Mucosa of descending colon (tissue), 3 donors: ENCODE measurements at places on chromosomes 6 and 20.

DNA sequence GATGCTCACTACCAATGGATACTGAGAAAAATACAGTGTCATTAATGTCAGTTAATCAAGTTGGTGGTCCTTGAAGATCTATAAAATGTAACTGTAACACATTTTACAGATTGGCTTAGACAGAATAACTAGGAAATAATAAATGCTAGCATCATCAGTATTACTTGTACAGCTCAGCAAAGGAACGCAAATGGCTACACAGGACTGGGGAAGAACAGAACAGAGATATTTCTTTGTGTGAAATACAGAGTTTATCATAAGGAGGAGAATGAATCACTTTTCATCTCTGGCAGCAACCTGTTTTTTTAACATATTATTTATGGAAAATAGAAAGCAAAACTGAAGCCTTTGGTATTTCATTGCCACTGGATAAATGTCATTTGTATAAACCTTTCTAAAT, 8.2 kb upstream of the QKI start:
- no peak for DNase-seq

DNA sequence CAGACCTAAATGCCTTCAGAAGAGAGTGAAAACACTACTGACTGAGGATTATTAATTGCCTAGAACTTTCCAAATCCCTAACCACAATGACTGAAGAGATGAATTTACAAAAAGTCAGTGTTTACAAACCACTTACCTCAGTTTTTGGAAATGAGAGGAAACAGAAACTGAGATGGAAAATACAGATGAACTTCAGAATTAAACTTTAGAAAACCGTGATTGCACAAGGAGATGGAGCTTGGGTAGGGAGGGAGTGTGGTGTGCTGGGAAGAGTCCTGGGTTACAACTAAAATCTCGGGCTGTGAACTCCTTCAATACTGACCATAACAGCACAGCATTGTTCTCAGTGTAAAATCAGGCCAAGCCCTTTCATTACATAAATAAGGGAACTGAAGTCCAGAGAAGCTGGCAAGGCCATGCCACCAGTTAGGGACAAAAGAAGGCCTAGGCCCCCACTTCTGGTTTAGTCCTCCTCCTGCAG, 4.0 kb downstream of the ELMO2 start:
- no peak for DNase-seq

DNA sequence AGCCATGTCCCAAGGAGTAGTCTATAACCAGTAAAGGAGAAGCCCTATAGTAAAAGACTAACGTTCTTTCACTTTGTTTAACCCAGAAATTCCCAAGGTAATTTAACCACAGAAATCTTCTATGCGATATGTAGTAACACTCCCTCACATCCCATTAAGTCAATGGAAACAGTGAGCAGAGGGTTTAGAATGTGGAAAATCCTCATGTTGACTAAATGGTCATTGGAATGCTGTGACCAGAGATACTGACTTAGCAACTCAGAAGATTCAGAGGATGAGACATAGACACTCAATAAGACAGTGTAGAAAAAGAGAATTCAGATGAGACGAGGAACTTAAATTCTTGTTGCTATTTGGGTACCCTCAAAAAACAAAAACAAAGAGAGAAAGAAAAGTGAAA, 562.2 kb upstream of the NOX3 start:
- DNase-seq, result no peak

- DNase-seq, result no peak
These were observed 15.5 kb downstream of the RTF2 start for GRCh38 chr20:56483970-56484369.

DNA sequence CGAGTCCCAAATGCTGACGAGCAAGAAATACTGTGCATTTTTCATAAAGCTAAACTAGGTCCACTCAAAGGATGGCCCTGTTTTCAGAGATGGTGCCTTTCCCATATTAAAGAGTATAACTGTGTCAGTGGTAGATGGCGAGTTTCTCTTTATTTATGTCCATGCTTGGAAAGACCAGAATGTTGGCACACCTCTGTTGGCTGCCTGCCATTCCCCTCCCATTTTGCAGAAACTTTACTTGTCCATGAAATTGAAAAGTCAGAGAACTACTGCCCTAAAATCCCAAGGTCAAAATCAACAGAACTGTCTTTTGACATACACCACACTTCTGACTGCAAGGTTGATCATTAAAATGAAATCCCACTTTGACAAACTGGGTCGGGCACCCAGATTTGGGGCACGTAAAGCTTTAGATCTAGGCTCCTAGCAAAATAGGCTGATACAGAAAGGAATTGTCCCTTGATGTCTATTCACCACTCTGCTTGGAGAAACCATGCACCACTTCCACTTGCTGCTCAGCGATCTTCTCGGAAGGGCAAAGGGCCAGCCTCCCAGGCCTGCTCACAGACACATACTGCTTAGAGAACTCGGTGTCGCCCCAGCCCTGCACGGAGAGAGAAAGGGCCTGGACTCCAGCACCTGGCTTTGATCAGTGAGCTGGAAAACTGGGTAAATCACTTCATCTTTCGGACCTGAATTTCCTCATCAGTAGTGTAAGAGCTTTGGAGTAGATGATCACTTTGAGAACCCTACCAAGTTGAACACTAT, 130.0 kb downstream of the AGPAT4 start:
- DNase-seq, result no peak

- DNase-seq, result no peak
These were observed 141.9 kb upstream of the SASH1 start for GRCh38 chr6:148200781-148201180.

DNA sequence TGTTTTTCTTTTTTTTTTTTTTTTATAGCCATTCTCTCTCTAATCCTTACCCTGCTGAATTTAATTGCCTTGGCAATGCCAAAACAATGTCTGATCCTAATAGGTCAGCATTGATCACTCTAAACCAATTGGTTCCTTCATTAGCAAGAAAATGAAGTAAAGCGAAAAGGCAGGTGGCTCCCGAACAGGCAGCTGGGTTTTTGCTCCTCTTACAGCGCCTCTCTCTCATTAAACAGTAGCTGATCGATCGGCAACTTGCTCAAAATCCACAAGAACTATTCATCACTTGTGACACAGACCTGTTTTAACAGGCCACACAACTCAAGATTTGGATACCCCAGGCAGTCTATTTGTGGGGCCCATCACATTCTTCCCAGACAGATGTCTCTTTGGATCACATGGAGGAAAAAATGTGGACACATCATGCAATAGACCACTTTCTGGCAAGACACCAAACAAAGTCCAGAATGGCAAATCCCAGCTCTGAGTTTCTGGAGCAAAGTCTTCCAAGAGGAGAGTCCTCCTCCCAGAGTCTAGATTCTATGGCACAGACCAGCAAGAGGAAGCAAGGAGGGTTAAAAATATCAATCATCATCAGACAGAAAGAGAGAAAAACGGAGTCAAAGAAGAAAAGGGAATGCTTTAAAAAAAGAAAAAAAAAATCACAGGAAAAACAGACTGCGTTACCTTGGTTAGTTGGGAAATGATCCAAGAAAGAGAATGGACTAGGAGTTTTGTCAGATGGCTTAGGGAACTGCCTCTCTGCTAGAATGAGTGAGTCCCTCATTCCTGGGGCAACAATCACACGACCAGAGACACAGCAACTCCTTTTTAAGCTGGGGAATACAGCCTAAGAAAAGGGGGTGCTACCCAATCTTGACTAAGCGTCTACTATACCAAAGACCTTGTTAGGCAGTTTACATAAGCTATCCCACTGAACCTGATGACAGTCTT, 247.8 kb downstream of the BTBD9 start:
- DNase-seq, result no peak

- DNase-seq, result no peak
These were observed 16.1 kb upstream of the CCN6 start for GRCh38 chr6:112037783-112038216.

DNA sequence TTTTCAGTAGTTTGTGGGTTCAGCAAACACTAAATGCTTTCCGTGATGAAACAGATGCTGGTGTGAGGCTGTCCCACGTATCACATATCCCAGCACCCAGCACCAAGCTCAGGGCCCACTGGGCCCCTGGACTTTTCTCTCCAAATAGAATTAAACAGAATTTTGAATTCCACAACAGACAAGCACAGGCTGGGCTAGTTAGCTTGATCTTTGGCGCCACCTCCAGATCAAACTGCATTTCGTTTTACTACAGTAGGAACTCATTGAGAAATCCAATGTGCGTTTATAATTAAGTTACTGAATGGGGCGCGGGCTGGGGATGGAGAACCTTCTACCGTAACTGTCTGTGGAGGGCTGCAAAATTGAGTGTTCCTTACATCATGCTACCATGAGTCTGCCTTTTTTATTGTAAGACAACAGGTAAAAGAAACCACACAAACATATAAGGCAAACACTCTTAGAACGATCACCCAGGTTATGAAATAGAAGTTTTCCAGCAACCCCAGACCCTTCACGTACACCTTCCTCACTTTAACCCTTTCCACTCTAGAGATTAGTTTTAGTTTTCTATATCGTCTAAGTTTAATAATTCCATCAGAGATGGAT, 107.8 kb downstream of the ZFP64 start:
- DNase-seq, result peak; percentile 32

DNA sequence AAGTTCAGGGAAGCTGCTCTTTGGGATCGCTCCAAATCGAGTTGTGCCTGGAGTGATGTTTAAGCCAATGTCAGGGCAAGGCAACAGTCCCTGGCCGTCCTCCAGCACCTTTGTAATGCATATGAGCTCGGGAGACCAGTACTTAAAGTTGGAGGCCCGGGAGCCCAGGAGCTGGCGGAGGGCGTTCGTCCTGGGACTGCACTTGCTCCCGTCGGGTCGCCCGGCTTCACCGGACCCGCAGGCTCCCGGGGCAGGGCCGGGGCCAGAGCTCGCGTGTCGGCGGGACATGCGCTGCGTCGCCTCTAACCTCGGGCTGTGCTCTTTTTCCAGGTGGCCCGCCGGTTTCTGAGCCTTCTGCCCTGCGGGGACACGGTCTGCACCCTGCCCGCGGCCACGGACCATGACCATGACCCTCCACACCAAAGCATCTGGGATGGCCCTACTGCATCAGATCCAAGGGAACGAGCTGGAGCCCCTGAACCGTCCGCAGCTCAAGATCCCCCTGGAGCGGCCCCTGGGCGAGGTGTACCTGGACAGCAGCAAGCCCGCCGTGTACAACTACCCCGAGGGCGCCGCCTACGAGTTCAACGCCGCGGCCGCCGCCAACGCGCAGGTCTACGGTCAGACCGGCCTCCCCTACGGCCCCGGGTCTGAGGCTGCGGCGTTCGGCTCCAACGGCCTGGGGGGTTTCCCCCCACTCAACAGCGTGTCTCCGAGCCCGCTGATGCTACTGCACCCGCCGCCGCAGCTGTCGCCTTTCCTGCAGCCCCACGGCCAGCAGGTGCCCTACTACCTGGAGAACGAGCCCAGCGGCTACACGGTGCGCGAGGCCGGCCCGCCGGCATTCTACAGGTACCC, at the start of gene ESR1:
TSS of gene ESR1 (plus strand) at position 170 of the 858 bp plus-strand sequence. CDS start at position 401, 231 bp downstream.
- DNase-seq, result peak; percentile 2

DNA sequence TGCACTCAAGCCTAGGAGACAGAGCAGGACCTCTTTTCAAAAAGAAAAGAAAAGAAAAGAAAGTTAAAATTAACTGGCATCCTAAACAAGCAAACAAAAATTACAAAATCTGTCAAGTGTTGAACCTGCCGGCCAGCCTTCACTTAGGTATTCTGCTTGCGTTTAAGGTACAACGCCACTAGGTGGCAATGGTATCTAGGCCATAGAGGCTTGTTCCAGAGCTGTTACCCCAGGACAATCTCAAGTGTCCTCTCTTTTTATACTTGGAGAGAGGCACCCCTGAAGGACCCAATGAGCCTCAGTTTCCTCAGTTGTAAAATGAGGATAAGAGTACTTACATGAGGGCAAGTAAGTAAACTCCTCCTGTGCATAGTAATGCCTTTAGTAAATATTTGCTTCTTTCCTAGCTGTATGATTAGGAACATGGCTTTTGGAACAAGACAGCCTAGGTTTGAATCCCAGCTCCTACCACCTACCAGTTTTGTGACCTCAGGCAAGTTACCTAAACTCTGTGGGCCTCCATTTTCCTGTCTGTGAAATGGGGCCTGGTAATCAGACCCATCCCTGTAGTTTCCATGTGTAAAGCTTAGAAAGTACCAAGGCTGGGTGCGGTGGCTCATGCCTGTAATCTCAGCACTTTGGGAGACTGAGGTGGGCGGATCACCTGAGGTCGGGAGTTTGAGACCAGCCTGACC, 5.8 kb upstream of the PACSIN1 start:
- no peak for DNase-seq

- no peak for DNase-seq
These were observed 90.9 kb upstream of the INSM1 start for GRCh38 chr20:20276811-20277530.

- no peak for DNase-seq
These were observed 38.5 kb downstream of the TRAM2 start for GRCh38 chr6:52538252-52538900.

DNA sequence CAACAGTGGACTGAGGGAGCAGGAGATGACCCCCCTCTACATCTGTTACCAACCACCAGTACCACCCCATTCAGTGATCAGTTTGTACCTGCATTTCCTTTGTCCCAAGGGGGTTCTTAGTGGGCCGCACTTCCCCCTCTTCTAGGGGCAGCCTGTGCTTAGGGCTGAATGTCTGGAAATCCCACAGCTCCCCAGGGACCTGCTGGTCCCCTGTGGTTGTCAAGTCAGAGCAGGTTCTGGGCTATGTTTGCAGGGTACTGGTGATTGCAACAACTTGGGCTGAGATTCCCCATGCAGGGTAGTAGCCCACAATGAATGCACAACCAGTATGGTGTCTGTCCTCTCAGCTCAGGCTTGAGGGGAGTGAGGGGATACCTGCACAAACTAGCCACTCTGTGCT, 39.7 kb upstream of the COL10A1 start:
- DNase-seq, result no peak

GRCh38 chr20:9506280-9506821, 8.0 kb upstream of the LAMP5 start:
- DNase-seq, result no peak

GRCh38 chr6:423799-424345, 32.3 kb downstream of the IRF4 start:
- no peak for DNase-seq

- DNase-seq, result no peak
These were observed 57.6 kb upstream of the ZNFX1 start for GRCh38 chr20:49335476-49335875.

DNA sequence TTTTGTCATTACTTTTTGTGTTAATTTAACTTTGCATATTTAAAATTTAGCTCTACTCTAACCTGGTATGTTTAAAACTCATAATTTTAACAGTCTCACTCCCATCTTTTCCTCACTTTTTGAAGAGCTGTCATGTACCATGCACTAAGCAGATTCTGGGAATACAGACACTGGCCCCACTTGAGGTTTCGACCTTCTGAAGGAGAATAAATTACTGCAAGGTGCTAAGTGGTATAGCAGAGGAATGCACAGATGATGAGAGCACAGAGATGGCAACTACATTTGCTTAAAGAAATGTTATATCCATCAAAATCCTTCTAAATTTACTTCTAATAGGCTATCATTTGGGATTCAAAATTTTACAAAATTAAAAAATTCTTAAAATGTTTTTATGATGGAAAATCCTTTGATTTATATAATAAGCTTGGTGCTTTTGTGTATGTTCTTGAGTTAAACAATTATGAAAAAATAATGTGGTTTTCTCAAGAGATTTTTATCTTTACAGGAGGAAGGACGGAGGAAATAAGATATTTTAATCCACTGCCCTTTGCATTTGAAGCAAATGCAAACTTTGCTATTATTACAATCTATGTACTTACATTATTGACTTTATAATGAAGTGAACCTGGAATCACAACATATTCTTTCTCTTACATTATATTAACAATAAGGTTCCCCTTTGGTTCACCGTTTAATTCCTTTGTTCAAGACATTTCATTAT, 79.3 kb downstream of the AHI1 start:
- no peak for DNase-seq
